ENCODE measurements at places on chromosomes 5 and 9.

GRCh38 chr5:17229313-17229712, 11.9 kb downstream of the BASP1 start:
- DNase-seq, result no peak

DNA sequence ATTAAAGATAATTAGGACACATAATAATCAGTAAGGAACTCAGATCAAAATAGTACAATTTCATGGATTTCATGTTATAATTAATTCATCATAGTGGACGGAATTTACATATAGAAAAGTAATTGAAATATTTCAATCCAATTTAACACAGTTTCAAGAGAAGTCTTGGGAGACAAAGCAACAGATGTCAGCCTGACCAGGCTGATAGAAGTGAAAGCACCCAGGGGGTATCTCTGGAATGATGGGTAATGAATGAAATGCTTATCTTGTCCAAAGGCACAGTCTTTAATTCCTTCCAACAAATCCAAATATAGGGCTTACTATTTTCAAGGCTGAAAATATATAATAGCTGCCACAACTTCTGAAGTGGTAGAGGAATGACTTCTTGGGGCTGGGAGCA, 629.3 kb upstream of the RGMB start:
- DNase-seq, result no peak

GRCh38 chr5:165015547-165015946, 1510.1 kb downstream of the MAT2B start:
- DNase-seq, result no peak

DNA sequence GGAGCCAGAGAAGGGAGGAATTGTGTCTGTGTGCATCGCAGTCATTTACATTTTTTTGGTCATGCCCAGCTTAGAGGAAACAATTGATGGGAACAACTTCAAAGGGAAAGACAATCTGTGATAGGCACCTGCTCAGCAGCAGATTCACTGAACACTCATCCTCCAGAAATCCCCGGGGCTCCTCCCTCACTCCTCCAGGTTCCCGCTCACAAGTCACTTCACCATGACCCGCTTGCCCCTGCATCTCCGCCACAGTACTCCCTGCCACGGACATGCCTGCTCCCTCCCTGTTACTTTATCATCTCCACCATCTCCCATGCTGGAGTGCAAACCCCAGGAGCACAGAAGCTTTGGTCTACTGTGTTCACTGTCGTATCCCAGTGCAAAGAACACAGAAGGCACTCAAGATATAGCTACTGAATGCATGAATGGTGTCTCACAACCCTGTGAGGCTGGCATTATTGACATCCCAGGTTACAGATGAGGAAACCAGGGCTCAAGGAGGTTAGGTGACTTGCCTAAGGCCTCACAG, 16.2 kb downstream of the LHX6 start:
- no peak for DNase-seq
